GM13977 (cell line): ENCODE measurements at places on chromosomes 1 and 21.
A peak's percentile ranks its signal among the peaks of the same experiment; 100 is the strongest.

- DNase-seq, result no peak
Measured at GRCh38 chr1:211332830-211333229, 6.2 kb downstream of the TRAF5 start.

DNA sequence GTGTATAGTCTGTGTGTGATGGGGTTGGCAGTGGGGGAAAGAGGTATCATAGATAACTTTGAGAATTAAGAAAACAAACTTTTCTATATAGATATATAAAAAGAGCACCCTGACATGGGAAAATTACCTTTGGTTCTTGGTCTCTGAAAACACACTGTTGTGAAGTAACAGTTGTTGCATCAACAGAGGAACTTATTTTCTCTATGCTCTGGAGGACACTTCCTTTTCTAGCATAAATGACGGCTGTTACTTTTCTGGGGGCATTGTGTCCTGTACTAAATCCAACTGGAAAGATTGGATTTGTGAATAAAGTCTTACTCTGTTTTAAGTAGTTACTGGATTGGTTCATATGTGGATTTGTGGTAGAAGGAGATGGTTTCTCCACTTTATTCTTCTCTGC lies 12.6 kb downstream of the LRIF1 start:
- DNase-seq, result no peak

GRCh38 chr1:46571691-46572225 lies 20.3 kb upstream of the KNCN start:
- DNase-seq, result no peak

DNA sequence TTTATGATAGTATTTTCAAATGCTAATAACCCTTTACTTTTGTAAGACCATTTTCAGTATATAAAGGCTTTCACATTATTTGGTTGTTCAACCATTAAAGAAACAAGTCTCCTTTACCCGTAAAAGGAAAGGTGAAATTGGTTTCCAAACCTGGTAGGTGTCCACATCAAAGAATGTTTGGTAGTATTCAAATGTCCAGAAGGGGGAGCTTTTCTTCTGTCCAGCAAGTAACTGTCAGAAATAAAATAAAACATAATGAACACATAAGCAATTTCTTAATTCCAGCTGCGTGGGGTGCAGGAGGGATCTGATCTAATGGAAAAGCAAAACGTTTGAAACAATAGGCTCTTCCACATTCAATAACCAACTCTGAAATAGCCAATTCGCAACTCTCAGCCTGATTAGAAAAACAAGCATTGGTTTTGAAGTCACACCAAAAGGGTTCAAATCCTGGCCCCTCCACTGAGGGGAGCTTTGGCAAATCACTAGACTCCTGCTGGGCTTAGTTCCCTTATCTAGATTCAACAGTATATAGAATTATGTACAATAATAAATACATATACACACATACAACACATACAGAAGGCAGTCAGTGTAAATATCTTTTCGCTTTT lies 11.0 kb downstream of the YIPF1 start:
- DNase-seq, result peak; percentile 49

- DNase-seq, result no peak
Measured at GRCh38 chr1:214452152-214452784, 99.1 kb downstream of the PTPN14 start.

DNA sequence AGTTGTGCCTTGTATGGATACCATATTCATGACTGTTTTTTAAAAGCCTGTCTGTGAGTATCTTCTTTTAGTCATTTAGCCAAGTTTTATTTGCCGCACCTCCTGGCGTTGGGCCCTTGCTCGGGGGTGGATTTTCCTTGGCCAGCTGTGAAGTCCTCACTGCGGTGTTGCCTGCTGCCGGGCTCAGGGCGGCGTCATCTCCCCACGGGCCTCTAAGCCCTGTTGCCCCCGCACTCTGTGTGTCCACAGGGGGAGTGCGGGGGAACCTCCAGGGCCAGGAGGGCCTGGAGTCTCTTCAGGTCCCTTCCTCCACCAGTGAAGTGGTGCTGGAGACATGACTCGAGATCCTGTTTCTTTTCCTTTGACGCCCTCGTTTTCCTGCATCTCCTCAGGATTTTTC lies 65.8 kb upstream of the DIP2A start:
- no peak for DNase-seq

GRCh38 chr1:209625791-209626285 lies 26.4 kb downstream of the LAMB3 start:
- no peak for DNase-seq

- no peak for DNase-seq
Measured at GRCh38 chr1:112849425-112850033, 106.5 kb downstream of the SLC16A1 start.

DNA sequence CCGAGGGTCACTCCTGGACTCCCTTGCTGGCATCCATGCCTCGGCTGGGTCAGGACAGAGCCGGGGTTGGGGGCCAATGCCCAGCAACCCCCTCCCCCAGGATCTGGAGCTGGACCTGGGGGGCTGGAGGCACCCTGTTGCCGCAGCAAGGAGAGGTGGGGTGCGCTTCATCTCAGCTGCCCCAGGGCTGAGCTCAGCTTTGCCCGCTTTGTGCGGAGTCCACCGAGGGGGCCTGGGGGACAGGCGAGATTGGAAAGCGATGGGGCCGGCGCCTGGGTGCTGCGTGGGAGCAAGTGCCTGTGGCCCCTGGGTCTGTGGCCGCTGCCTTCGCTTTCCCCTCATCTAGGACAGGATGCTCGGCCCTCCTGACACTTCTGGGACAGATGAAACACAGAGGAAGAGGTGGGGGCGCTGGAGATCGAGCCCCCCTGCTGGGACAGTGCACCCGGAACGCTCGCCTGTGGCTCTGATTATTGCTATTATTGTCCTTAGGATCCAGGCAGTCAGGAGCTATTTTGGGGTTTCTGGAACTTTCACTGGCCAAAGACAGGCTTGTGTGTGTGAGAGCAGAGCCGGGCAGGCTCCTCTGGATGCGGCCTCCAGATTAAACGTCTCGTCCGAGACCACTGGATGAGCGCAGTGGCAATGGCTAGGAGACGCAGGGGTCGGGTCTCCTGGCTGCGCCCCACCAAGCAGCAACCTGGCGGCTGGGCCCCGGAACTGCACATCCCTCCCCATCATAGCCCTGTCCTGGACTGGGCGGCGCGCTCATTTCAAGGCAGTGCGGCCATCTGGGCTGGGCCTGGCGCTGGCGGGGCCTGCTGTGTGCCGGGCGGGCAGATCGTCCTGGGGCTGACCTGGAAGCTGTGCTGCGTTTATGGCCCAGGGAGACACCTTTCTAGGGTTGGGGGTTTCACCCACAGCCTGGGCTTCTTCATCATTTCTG lies 13.8 kb downstream of the PRDM16 start:
- no peak for DNase-seq

GRCh38 chr1:8456308-8456912 lies 138.5 kb downstream of the SLC45A1 start:
- no peak for DNase-seq

GRCh38 chr1:77463216-77463615 lies 181.4 kb downstream of the AK5 start:
- no peak for DNase-seq

GRCh38 chr1:54054438-54054749 lies 986 bp downstream of the TCEANC2 start:
- DNase-seq, result peak; percentile 14

DNA sequence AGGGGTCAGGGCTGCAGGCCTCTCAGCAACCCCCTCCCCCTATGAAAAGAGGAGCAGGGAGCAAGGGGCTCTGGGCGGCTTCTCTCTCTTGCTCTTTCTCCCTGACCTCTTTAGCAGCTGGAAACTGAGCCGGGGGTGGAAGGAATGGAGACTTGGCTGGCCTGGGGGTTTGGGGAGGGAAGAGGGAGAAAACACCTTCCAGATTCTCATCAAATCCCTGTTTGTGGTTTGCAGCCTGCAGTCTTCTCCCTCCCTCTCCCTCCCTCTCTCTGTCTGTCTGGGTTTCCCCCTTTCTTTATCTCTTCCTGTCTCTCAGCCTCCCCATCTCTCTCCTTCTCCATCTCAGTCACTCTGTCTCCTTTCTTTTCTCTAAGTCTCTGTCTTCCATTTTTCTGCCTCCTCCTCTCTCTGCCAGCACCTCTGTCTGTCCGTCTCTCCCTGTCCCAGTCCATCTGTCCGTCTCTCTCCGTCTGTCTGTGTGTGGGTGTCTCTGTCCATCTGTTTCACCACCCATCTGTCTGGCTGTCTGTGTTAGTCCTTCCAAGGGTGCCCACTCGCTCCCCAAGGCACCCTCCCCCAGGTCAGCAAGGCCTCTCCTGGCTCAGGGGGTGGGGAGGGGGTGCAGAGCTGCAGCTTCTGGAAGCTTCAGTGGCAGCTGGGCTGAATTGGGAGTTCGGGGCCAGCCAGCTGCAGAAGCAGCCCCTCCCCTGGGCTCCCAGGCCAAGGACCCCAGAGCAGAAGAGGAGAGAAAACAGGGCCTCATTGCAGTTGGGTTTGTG lies 6.2 kb downstream of the AHDC1 start:
- DNase-seq, result no peak

DNA sequence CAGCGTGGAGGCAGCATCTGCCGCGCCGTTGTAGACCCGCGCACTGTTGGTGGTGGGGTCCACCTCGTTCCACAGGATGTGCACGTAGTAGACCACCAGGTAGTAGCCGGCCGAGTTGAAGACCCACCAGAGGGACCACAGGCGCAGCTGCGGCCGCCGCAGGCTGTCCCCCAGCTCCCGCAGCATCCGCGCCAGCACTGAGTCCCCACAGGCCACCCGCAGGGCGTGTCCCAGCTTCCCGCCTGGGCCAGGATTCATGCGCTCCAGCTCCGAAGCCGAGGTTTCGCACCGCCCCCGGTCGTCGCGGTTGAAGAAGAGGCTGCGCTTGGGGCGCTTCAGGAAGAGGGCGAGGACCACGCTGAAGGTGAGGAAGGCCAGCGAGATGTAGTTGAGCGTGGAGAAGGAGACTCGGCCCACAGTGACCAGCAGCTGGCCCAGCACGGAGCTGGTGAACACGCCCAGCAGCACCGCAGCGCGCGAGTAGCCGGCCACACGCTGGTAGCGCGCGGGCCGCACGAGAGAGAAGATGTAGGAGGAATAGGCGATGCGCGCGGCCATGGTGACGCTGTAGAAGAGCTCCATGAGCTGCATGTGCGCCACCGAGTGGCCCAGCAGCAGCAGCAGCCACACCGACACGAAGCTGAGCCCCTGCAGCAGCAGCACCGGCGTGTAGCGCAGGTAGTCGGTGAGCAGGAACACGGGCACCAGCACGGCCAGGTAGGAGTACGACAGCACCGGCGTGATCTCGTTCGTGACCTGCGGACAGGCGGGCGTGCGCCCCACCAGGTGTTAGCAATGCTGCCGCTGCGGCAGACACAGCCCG lies 10.6 kb downstream of the SLC19A1 start:
- DNase-seq, result no peak

GRCh38 chr1:171247501-171247900 lies 793 bp upstream of the FMO1 start:
- no peak for DNase-seq

GRCh38 chr1:156419854-156420204 lies 50.8 kb downstream of the RHBG start:
- peak; percentile 79 for DNase-seq

GRCh38 chr1:74853756-74854155 lies 120.8 kb downstream of the TYW3 start:
- DNase-seq, result no peak

- DNase-seq, result no peak
Measured at GRCh38 chr1:6028042-6028850, 17.4 kb upstream of the KCNAB2 start.

- DNase-seq, result no peak
Measured at GRCh38 chr1:2377751-2378440, 13.5 kb downstream of the MORN1 start.

DNA sequence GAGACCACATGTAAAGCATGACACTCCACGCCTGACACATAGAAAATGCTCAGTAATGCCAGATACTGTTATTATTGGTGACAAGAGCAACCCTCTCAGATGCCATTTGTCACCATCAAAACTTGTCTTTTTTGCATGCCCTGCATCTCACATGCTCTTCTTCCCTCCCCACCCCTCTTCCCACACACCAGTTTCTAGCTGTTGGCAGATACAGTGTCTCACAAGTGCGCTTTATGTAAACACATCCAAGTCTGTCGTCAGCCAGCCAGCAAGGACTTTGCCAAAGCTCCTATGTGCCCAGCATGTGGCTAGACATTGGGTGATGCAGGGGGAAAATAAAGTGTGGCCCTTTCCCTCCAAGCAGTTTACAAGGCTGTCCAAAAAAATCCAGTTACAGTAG lies 44.9 kb upstream of the EPHA8 start:
- no peak for DNase-seq

GRCh38 chr1:230713138-230713537 lies 784 bp downstream of the AGT start:
- DNase-seq, result no peak

DNA sequence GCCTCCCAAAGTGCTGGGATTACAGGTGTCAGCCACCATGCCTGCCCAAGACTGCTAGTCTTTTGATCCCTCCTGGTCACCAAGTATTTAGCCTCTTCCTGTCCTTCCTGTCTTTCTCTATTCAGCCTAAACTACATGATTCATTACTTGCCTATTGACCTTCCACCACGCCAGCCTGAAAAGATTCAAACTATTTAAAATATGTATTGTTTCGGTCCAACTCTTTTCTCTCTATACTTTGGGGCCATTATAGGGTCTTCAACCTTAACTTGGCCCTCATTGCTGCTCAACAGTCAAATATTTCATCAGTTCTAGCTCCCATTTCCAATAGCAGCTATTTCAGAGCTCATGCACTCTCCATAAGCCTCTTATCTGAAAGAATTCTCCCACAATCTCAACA lies 153.0 kb downstream of the TNFSF18 start:
- DNase-seq, result no peak

- DNase-seq, result no peak
Measured at GRCh38 chr1:186183219-186183618, 191.8 kb downstream of the TPR start.

GRCh38 chr1:28642056-28642846 lies 616 bp downstream of the TAF12 start:
- DNase-seq, result peak; percentile 40

DNA sequence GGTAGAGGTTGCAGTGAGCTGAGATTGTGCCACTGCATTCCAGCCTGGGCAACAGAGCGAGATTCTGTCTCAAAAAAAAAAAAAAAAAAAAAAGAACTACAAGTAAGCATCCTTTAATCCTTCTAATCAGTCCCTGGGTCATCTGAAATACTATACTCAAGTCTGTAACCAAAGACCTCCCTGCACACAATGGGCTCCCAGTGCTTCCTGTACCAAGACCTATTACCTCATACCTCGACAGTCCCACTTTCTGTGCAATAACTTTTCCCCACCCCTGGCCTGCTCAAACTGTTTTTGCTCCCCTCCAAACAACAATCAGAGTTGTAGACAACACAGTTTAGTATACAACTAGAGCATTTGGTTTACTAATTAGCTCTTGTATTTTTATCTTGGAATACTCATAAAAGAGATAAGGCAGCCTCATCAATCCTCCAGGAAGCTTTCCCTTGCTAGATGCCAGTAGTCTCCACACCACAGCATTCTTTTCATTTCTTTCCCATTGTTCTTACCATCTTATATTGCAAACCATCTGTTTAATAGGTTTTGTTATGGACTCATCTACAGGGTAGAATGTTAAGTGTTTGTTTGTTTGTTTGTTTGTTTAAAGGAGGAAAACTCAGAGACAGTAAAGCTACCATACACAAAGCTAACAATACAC lies 19.2 kb upstream of the RLF start:
- DNase-seq, result no peak
